ENCODE measurements at places on chromosomes 5 and 9.

DNA sequence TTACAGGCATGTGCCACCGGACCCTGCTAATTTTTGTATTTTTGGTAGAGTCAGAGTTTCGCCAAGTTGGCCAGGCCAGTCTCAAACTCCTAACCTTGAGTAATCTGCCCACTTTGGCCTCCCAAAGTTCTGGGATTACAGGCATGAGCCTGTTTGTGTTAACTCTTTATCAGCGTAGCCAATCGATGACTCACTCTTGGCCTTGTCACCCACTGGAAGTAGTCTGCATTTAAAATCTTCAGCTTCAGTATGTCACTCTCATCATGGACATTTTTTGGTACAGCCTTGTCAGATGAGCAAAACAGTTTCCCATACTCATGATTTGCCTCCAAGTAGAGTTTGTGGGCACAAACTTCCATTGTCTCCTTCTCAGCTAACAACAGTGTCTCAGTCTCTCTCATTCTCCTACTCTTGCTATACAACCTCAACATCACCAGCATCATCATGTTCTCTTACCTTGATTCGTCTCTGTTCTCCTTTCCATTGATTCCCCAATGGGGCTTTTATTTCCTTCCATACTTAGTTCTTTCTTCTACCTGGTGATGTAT is 22.5 kb downstream of the MUSK start:
- no peak for DNase-seq

GRCh38 chr5:149002053-149002452 is 60.8 kb downstream of the SH3TC2 start:
- peak; percentile 88 for DNase-seq

DNA sequence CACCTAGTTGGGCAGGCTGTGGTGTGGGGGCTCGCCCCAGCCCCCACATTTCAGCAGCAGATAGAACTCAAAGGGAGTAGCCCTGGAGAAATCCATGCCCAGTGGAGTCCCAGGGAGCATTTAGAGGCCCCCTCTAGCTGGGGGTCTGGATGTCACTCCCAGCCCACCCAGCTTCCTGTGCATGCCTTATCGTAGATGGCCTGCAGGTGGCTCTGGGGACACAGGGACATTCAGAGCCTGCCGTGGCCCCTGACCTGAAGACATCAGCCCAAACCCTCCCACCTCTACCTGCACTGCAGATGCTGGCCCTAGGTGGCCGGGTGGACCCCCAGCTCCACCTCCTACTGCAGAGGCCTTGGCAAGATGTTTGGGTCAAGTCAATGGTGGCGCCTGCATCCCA is 49.0 kb upstream of the LMX1B start:
- no peak for DNase-seq

DNA sequence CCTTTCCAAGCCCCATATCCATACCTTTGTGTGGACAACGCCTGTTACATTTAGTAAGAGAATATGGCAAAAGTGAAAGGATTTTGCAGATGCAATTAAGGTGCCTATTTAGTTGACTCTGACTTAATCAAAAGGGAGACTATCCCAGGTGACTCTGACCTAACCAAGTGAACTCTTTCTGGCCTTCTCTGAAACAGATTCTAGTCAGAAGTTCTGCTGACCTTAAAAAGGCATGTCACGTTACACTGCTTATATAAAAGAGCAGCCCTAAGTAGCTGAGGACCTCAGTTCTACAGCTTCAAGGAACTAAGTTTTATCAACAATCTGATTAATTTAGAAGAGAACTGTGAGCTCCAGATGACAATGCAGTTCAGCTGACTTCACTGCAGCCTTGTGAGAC is 5.7 kb upstream of the TICAM2 start:
- DNase-seq: no peak
